Hematopoietic multipotent progenitor cell treated with erythropoietin and hydrocortisone succinate and interleukin-3 and kit ligand, for 4 days (in vitro differentiated cells): ENCODE measurements at places on chromosomes 3 and 15.

GRCh38 chr3:21067031-21067813 is 683.8 kb downstream of the ZNF385D start:
- DNase-seq = no peak

GRCh38 chr3:107928084-107928445 is 162.8 kb downstream of the CD47 start:
- DNase-seq = peak; percentile 58

DNA sequence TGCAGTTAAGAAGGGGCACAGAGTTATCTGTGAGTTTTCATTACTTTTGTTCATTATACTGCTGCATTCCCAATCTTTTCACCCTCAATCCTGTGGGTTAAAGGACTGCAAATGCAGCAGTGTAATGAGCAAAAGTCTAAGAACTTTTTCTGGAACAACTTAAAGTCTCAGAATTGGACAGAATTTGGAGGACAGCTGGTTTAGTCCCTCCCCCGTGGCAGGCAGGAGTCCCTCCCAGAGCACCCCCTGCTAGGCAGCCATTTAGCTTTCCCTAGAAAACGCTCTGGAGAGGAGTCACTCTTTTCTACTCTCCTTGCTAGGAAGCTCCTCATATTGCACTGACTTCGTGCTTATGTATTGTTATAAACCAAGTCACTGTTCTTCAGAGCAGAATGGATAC is 156.3 kb upstream of the UBE2E1 start:
- no peak for DNase-seq

DNA sequence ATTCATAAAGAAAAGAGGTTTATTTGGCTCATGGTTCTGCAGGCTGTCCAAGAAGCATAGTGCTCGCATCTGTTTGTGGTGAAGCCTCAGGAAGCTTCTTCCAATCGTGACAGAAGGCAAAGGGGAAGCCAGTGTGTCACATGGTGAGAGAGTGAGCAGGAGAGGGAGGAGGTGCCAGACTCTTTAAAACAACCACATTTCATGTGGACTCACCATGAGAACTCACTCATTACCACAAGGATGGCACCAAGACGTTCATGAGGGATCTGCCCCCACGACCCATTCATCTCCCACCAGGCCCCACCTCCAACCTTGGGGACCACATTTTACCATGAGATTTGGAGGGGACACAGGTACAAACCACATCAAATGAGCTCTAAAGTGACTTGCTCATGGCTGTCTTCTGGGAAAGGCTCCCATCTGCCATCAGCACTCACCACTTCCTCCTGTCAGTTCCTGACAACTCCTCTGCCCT is 327.3 kb upstream of the TLE3 start:
- DNase-seq = peak; percentile 66

DNA sequence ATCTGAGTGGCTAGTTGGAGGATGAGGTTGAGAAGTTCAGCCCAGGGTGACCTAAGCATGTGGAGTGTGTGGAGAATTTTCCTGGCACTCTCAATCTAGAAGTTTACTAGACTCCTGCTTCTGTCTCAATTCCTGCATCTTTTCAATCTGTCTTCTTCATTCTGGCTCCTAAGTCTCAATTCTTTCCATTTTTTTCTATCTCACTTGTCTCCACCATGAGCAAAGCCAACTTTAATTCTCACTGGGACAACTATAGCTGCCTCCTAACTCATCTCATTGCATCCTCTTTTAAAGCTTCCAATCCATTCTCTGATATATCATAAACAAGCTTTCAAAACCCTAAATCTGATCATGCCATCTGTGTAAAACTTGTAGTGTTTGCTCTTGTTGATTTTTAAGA is 569.3 kb downstream of the NAALADL2 start:
- DNase-seq = no peak

DNA sequence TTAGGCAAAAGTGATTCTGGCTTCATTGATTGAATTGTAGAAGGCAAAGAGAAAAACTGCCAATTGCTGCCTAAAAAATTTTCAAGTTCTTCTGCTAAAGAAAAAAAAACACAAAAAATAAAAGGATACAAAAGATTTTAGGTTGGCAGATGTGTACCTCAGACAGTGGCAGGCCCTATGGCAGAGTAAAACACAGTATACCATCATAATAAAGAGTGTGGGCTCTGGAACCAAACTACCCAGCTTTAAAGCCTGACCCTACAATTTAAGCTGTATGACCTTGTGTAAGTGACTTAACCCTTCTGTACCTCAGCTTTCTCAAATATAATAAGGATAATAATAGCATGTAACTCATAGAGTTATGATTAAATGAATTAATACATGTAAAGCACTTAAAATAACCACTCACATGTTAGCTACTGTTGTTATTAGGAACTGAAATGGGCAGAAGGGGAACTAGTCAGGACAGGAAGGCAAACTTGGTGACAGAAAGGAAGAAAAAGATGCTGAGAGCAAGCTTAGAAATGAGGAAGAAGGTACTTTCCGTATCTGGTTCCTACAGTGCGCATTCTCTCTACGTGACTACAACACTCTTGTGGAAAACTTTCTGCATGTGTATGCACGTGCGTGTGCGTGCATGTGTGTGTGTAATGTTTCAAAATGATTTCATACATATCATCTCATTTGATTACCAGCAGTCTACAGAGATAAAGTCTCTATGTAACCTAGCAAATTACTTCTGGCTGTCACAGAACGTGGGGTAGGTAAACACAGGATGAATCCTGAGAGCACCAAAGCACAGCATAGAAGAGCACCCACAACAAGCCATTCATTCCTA is 13.6 kb upstream of the GATM start:
- DNase-seq = peak; percentile 53

DNA sequence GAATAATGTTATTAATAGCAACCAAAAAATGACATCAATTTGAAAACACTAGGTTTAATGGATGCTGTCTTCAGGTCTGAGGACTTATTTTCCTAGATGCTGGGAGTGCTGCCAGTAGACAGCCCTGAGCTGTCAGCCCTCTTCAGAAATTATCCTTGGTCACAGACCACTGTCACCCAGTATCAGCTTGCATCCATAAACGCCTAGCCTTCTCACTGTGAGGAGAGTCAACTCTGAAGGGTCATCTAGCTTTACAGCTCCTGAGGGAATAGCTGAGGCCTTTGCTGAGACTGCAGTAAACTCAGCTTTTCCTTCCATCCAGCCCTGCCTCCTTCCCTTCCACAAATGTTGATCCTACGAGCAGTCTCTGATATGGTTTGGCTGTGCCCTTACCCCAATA is 19.4 kb upstream of the MNS1 start:
- DNase-seq = no peak

- DNase-seq = no peak
Measured at GRCh38 chr3:134644731-134645514, 5.9 kb downstream of the KY start.

- DNase-seq = peak; percentile 91
Measured at GRCh38 chr15:49235446-49236124, 65.5 kb downstream of the GALK2 start.

- no peak for DNase-seq
Measured at GRCh38 chr15:60922736-60923135, 306.4 kb downstream of the RORA start.

- peak; percentile 75 for DNase-seq
Measured at GRCh38 chr3:9951962-9952805, at the start of gene PRRT3. Gene PRRT3 (minus strand): TSS chr3:9952408. CDS start chr3:9950115, 2,293 bp downstream.

GRCh38 chr3:51137715-51138114 is 247.4 kb upstream of the MANF start:
- no peak for DNase-seq

- DNase-seq = peak; percentile 92
Measured at GRCh38 chr3:13546667-13547171, 2.2 kb upstream of the FBLN2 start.

- DNase-seq = peak; percentile 32
Measured at GRCh38 chr3:169505577-169506230, 157.8 kb downstream of the MECOM start.

- DNase-seq = peak; percentile 57
Measured at GRCh38 chr15:53193149-53193548, 403.0 kb upstream of the ONECUT1 start.

DNA sequence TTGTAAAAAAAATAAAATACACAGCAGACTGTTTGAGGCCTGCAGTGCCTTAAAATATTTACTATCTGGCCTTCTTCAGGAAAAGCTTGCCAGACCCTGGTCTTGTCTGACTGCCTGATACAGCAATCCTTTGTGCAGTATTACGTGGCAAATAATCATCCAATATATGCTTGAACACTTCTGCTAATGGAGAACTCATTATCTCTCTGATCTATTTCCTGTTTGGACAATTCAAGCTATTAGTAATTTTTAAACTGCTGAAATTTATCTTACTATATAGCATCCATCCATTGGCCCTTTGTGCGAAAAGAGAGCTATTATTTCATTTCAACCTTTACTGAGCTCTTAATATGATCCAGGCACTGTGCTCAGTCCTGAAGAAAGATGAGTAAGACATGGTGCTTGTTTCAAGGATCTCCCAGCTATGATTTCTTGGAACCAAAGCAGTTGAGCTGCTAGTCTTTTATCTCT is 15.9 kb downstream of the ATG7 start:
- peak; percentile 44 for DNase-seq

DNA sequence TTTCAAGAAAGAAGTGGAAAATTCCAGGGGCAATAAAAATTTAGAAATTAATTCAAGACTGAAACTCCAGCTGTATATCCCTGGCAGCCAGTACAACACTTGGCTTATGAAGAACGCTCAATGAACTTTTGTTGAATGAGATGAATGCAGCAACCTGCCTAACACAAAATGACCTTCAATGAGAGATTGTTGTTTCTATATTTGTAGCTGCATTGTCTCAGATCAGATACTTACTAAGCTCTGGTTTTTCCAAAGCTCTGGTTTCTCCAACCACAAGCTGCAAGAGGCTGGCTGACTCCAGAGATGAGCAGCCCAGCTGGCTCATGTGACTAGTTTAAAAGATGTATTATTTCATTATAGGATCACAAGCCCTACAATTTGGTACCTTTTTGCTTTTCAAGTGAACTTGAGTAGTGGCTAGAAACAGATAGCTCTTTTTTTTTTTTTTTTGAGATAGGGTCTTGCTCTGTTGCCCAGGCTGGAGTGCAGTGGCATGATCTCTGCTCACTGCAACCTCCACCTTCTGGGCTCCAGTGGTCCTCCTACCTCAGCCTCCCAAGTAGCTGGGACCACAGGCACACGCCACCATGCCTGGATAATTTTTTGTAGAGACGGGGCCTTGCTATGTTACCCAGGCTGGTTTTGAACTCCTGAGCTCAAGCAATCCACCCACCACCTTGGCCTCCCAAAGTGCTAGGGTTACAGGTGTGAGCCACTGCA is 57.4 kb downstream of the UMPS start:
- DNase-seq = no peak

- no peak for DNase-seq
Measured at GRCh38 chr15:42110367-42110766, 16.0 kb upstream of the PLA2G4D start.

GRCh38 chr15:70086636-70087035 is 11.1 kb downstream of the TLE3 start:
- peak; percentile 93 for DNase-seq

DNA sequence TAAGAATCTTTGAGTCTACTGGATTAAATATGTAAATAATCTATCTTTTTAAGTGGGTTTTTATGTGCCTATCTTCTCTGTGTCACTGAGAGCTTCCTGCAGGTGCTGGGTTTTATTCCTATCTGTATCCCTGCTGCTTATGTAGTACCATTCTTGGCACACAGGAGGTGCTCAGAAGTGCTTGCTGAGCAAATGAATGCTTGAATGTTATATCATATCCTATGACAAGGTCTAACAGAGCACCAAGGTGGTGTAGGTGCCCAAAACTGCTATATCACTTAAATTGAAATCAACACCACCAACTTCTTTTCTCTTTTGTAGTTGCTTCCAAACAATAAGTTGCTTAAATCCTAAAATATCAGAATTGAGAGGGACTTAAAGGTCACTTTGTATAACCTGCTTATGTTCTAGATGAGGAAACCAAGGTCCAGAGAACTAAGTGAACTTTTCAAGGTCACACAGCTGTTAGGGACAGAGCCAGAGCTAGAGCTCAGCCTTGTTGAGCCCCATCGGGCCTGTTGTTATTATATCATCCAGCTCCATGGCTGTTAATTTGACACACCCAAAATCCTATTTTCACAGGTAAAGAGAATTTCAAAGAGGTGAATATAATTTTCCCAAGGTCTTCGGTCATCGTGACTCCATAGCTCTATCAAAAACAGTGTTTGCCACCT is 46.0 kb downstream of the CCNL1 start:
- no peak for DNase-seq

GRCh38 chr15:66569461-66570137 is 3.8 kb upstream of the LCTL start:
- no peak for DNase-seq

DNA sequence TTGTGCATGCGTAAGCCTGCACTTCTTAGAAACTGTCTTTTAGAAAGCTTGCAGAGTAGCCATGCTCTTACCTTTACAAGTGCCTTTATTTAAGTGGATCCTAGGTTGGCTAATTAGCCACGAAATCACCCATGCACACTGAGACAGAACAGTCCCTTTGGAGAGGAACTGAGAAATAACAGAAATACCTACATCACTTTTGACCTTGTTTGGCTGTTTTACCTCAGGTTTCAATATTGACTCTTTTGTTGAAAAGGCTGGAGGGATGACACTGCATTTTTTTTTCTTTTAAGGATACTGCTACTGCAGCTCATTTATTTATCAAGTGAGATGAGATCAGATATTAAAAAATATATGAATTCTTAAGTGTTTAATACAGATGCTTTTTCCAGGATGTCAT is 155.6 kb upstream of the GOLIM4 start:
- no peak for DNase-seq

GRCh38 chr3:110774496-110775265 is 296.9 kb upstream of the NECTIN3 start:
- no peak for DNase-seq

- no peak for DNase-seq
Measured at GRCh38 chr15:80578871-80579270, 116.2 kb upstream of the ABHD17C start.

DNA sequence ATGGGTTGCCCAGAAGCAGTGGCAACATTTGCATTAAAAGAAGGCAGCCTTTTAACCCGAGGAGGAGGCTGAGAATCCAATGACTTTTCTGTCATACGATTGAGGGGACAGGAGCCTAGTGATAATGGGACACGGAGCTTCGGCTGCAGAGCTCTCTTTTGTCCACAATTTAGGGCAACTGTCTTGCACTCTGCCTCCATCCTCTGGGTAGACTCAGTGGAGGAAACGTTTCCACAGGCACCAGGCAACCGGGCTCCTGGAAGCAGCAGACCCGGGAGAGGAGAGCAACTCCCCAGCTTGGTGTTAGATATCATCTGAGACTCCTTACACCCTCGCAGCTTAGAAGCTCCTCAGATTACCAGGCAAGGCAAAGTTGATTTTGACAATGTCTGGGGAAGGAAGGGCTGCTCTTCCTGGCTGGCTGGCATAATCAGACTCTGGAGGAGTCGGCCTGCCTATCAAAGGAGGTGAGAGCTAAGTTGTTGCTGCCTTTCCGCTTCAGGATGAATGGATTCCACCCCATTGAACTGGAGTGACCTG is 43.5 kb upstream of the RNU6-1 start:
- peak; percentile 22 for DNase-seq
